ENCODE measurements at places on chromosomes 12 and 14.

DNA sequence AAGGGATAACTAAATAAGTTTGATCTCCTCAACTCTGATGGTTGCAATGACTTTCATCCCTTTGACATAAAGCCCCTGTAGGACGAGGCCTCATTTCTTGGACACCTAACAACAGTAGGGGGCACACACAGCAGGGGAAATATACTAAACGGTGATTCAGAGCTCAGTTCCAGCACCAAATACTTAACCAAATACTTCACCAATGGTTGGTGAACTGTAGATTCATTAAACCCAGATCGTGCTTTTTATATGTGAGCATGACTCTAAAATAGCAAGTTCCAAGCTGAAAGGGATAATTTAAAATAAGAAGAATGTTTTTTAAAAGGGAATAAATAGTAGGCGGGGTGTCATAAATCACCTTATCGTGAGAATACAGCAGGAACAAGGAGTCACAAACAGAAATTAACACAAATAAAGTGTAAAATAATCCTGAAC lies 53.2 kb downstream of the ATG2B start:
- DNase-seq = no peak

- DNase-seq = no peak
Measured at GRCh38 chr12:71432936-71433335, 6.7 kb upstream of the LGR5 start.

DNA sequence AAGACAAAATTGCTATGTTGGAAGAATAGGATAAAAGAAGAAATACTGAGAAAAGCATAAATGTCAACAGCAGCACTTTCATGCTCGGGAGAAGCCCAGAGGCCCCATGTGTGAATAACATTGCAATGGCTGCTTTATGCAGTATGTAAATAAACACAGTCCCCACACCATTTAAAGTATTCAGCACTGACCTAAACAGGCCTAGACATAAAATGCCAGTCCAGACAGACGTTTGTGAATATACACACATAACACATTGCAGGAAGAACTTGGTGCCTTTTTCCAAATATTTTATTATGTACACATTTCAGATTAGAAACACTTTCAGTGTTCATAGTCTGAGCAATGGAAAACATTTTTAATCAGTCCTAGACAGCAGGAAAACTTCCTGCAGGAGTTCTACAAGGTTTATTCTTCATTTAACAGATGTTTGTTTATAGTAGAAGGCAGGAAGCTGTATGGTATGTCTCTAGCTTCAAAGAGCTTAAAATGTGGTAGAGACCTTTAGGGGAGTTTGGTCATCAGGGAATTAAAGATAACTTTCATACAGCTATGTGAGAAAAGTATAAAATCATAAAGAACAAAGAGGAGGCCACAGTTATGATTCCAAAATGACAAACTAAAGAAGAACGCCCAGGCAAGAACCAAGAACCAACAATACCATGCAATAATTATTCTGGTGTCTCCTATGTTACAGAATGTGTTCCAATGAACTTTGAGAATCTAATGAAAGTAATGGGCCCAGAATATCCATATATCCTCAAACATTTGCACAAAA lies 30.6 kb upstream of the SLC38A2 start:
- no peak for DNase-seq

- DNase-seq = no peak
Measured at GRCh38 chr14:68660495-68660894, 132.4 kb downstream of the ZFP36L1 start.

- DNase-seq = no peak
Measured at GRCh38 chr12:112362310-112362709, 19.9 kb downstream of the HECTD4 start.

GRCh38 chr12:29889737-29890136 lies 106.0 kb upstream of the TMTC1 start:
- DNase-seq = no peak

GRCh38 chr12:124737040-124737419 lies 126.6 kb downstream of the SCARB1 start:
- DNase-seq = no peak

- no peak for DNase-seq
Measured at GRCh38 chr12:70031046-70031445, 206.0 kb downstream of the MYRFL start.

DNA sequence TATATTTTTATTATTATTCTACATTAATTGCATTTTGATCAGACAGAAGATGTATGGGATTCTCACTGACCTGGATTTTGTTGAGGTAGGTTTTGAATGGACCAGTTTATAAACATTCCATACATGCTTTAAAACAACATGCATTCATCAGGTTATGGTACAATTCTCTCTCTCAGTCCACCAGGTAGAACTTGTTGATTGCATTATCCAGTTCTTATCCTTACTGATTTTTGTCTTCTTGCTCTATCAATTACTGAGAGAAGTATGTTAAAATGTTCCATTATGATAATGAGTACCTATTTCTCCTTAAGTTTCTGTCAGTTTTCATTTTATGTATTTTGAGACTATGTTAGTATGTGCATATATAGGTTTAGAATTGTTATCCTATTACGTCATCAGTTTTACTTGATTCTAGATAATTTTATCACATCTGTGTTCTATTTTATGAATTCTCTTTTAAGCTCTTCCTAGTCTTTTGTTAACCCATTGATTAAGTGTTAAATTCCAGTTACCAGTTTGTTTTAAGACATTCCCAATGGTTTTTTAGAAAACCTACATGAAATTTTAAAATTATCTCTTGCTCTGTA lies 50.6 kb downstream of the EP400 start:
- DNase-seq = no peak

GRCh38 chr14:103097994-103098957 lies 3.8 kb downstream of the EXOC3L4 start:
- no peak for DNase-seq

DNA sequence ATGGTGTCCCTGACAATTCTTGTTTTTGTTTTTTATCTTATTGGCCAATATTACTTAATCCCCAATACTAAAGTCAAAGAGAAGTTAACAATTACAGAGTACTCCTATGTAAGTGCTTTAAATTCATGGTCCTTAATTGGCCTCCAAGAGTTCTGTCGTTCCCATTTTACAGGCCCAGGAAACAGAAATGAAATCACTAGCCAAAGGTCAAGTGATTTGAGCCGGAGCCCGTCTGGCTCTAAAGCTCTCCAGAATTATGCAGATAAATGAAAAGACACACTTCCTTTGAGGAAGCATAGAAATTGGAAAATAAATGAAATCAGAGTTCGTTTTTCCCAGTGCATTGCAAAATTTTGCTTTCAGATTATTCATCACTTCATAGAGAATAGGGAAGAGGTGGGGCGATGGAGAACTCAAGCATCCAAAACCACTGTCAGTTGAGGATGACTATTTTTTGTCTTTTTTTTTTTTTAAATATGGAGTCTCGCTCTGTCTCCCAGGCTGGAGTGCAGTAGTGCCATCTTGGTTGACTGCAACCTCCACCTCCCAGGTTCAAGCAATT lies 78.5 kb downstream of the MAP1LC3B2 start:
- DNase-seq = no peak

- no peak for DNase-seq
Measured at GRCh38 chr12:870378-870777, 79.1 kb downstream of the RAD52 start.

DNA sequence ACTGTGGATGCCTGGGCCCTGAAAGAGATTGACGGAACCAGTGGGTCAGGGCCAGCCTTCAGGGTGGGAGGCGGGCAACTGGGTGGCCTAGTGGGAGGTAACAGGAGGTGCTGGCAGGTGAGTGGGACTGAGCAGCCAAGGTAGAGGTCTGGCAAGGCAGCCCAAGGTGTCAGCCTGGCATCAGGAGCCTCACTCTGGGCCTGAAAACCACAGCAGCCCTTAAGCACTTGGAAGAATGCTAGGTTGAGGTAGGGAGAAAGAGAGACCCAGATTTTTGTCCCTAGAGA lies 315.8 kb upstream of the PRICKLE1 start:
- DNase-seq = no peak

DNA sequence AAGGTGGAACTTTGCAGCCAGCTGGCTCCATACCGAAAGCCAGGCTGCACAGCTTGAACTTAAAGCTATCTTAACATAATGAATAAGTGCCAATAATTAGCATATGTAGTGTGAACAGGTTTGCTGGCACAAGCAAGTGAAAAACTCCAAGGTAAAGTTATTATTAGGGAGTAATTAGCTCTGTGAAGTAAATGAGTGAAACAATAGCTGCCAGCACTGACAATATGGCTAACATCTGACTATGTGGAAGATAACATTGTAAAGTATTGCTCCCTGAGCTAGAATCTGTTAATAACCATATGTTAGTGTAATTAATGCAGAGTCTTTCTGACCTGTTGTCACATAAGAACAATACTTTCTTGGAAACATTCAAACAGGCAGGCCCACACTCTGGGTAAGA lies 246.4 kb downstream of the SOX5 start:
- no peak for DNase-seq

GRCh38 chr12:89490922-89491321 lies 33.7 kb downstream of the GALNT4 start:
- DNase-seq = no peak

GRCh38 chr12:96669786-96670185 lies 180.4 kb downstream of the CFAP54 start:
- DNase-seq = no peak

DNA sequence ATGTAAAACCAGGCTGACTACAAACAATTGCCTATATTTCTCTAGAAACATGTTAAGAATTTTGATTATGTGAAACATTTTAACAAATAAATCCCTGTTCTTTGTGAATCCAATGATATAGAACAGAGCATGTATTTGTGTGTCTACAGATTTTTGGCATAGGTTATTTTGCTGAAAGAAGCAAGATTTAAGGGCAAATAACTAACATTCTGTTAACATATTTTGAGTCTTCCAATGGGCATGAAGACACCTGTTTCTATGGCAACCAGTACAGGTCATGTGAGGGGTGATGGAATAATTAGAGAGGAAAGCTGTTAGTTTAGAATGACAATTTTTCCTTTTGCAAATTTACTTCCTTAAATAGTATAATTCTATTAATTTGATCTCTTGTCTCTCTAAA lies 8.8 kb downstream of the ART4 start:
- DNase-seq = no peak

GRCh38 chr14:21525962-21526671 lies at the start of gene SALL2:
SALL2 (minus strand) TSS chr14:21526346; CDS start chr14:21526127, 219 bp downstream.
- DNase-seq = peak; percentile 66

DNA sequence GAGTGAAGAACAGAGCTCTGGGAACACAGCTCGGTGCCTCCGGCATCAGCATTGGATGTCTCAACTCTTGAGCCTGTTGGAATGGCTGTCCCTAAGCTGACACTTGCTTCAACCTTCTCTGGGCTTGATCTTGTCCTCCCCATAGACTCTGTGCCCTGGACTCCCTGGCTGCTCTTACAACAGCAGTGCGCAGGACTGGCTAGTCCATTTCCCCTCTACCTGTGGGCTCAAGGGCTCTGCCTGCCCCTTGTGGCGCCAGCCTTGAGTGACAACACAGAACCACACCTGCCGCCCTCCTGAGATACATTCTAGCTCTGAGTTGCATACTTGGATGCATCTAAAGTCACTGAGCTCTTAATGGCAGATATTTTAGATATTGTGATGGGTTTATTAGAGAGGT lies 6.2 kb downstream of the CRADD start:
- DNase-seq = no peak

DNA sequence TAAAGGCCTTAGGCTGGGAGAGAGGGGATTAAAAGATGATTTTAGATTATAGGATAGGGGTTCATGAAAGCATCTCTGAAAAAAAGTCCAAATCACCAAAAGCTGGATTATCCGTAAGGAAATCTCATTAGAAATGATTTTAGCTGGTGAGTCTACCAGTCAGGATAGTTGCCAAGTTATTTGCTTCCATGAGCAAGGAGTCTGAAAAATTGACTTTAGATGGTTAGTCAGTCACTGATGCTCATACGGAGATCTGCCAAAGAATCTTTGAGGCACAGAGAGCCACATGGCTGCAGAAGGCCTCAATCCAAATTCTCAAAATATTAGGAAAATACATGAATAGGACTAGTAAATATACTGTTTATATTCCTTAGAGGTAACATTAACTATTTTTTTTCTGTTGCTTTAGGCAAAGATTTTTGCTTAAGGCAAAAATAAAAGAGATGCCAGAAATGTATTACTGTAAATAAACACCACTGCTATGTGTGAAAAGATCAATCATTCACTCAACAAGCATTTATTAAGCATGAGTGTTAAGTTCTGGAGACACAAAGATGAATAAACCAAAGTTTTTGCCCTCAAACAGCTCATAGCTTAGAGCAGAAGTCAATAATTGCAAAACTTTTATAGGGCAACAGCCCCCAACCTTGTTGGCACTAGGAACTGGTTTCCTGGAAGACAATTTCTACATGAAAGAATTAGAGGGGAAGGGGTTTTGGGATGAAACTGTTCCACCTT lies 105.2 kb downstream of the BBS10 start:
- DNase-seq = no peak

- DNase-seq = peak; percentile 50
Measured at GRCh38 chr12:57215668-57216013, 953 bp upstream of the NXPH4 start.

- no peak for DNase-seq
Measured at GRCh38 chr12:96635844-96636243, 146.5 kb downstream of the CFAP54 start.

DNA sequence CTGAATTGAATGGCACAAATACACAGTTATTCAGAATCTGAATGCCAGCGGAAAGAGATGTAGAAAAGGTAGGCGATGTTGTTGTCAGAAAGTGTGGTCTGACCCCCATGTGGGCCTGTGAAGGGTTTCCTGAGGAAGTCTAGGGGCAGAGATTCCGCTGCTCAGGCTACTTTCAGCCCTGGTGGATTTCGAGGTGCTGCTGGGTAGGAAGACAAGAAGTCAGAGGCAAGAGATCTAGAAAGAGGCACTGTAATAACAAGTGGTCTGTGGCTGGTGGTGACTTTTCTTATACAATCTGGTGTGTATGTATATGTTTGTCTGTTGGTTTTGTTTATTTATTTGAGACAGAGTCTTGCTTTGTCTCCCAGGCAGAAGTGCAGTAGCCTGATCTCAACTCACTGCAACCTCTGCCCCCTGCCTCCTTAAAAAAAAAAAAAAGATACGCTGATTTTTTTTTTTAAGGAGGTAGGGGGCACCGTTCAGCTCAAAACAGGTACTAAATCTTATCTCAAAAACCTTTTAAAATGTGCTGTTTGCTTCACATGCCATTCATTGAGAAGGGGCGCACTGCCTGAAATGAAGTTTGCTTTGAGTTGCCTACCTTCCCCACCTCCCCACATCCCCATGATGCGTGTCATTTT lies 27.1 kb upstream of the MANSC4 start:
- peak; percentile 23 for DNase-seq

DNA sequence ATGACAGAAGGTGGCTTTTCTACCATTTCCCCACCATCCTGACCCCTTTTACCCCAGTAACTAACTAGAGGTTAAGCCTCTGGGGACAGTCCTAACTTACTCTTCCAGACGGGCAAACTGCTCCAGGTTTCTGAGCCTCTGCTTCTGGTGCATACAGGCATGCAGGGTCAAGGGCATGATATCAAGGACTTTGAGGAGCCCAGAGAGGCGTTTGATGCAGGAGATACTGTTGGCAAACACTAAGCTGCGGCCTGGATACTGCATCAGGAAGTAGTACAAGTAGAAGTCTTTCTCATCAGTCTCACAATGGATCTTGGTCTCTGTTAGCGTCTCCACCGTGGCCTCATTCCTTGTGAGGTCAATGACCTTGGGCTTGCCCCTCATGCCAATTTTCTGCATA lies 21.0 kb downstream of the DDX24 start:
- DNase-seq = no peak

- DNase-seq = no peak
Measured at GRCh38 chr12:47736877-47737676, 11.8 kb upstream of the ENDOU start.

Measured in activated T-cell treated with anti-CD3 and anti-CD28 coated beads, Interleukin-2, amount 50 U/mL, for 1 hour (primary cell).